ENCODE measurements at places on chromosomes 1 and 21. TPM values are rescaled to one million over a fixed set of nuclear protein-coding genes. Genes with fewer than 3 reads are reported as not detected.

The SERPINC1 gene
- total RNA-seq: 0.13 TPM

The FCRL5 gene
- not detected for total RNA-seq

The KCNQ4 gene
- total RNA-seq: 0.43 TPM

The CRABP2 gene
- total RNA-seq: 9.3 TPM

The LDLRAP1 gene
- 8.5 TPM for total RNA-seq

The REN gene
- total RNA-seq: 0.13 TPM

The BCAR3 gene
- 91.1 TPM for total RNA-seq

The LRRC53 gene
- total RNA-seq: not detected

The CD1B gene
- total RNA-seq: not detected

The CNR2 gene
- total RNA-seq: 0.02 TPM

The B4GALT2 gene
- total RNA-seq: 72.3 TPM

The GUCA2B gene
- total RNA-seq: not detected

The RHBDL2 gene
- 2.3 TPM for total RNA-seq

The KIF26B gene
- 0.05 TPM for total RNA-seq

The BGLAP gene
- 0.23 TPM for total RNA-seq

The HMCN1 gene
- total RNA-seq: 0.01 TPM

The SPRR2E gene
- not detected for total RNA-seq

The PRAMEF10 gene
- total RNA-seq: not detected

The PLCH2 gene
- 0.28 TPM for total RNA-seq

The ATP1A4 gene
- not detected for total RNA-seq

The ESPN gene
- 0.50 TPM for total RNA-seq

The FOXD3 gene
- total RNA-seq: 0.96 TPM

The SMG7 gene
- 36.7 TPM for total RNA-seq

The MANEAL gene
- 25.5 TPM for total RNA-seq

The HAO2 gene
- total RNA-seq: not detected

The CCDC27 gene
- total RNA-seq: not detected

The RXFP4 gene
- not detected for total RNA-seq
